Activated T-cell treated with anti-CD3 and anti-CD28 coated beads for 48 hours (primary cell): ENCODE measurements at places on chromosomes 3 and 15.

DNA sequence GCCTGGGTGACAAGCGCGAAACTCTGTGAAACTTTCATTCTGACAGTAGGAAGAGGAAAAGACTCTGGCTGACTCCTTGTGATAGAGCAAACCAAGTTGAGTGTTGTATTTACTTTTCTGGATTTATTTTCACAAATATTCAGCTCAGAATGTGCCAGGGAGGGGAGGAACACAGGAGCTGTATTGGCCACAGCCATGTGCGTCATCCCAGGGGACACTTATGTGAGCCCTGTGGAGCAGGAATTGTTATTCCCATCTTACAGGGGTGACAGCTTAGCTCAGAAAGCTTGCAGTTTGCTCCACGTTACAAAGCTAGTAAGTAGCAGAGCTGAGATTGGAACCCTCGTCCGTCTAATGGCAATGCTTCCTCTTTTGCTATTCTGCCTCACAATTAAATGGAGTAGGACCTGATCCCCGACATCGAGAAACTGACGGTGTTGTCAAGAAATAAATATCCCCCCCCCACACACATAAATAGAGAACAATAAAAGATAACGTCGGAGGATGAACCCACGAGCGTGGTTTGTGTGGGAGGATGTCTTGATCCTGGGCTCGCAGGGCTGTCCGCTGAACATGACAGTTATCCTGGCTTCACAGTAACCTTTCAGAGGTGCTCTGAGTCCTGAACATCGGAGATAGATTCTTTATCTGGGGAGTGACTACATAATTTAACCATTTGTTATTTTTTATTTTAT is 151.6 kb upstream of the CTDSPL start:
- no peak for DNase-seq

DNA sequence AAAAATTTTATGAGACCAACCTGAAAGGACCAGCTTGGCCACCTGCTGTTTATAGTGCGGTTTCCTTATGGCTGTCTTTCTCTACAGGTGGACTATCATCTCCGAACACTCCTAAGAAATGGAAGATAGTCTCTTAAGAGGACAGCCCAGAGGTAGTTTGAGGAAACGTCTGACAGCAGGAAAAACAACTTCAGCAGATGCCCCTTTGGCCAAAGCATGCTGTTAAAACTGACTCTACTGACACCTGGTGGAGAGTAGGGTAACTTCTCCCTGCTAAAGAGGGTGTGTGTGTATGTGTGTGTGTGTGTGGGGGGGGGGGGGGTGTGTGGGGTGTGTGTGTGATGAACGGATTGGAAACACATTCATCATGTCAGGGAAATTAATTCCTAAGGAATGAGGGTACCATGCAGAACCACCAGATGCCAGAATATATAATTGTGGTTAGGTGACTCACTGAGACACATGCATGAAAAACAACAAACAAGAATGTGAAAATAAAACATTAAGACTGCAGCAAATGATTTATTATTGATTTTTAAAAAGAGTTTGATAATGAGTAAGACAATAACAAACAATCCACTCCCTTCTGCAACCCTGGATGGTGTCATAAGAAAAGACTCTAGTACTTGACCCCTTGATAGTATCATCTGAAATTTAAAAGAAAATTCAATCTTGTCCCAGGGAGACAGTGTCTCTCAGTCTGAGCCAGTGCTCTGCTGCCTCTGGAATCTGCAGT is 256.5 kb downstream of the THRB start:
- DNase-seq: no peak

- DNase-seq: no peak
These were observed 188.3 kb downstream of the TBC1D2B start for GRCh38 chr15:77889009-77889806.

DNA sequence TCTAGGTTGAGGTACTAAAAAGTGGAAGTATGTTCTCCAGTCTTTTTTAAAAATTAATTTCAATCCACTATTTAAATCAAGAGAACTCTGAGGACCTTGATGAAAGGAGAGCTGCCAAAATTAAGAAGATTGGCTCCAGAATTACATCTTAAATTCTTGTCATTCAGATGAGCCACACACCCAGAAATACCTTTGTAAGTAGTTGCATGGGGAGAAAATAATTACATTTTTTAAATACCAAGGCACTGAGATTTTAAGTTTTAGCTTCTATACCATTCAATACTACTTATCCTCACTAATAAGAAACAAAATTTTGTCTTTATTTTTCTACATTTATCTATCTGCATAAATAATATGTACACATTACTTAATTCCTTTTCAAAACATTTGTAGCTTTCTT is 1132.8 kb downstream of the OTOL1 start:
- no peak for DNase-seq

GRCh38 chr3:132261506-132261905 is 55.7 kb upstream of the ACP3 start:
- DNase-seq: no peak
